ENCODE measurements at places on chromosomes 6 and 20.

GRCh38 chr6:40552941-40553340 is 34.2 kb downstream of the LRFN2 start:
- DNase-seq = no peak

GRCh38 chr6:143087856-143088255 is 27.2 kb downstream of the AIG1 start:
- no peak for DNase-seq

DNA sequence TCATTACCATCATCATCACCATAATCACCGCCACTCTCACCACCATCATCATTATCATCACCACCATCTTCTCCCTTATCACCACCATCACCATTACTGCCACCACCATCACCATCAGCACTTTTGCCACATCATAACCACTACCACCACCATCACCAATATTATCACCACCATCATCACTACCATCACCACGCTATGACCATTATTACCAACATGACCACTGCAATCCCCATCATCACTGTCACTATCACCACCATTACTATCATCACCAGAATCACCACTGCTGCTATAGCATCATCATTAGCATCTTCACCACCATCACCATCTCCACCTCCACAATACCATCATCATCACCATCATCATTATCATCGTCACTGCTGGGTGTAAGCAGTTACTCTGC is 25.6 kb downstream of the CST1 start:
- DNase-seq = no peak

- DNase-seq = no peak
Measured at GRCh38 chr6:39055661-39056060, 7.1 kb downstream of the GLP1R start.

- DNase-seq = no peak
Measured at GRCh38 chr6:88378639-88379038, 212.5 kb upstream of the CNR1 start.

GRCh38 chr6:72534236-72534635 is 87.6 kb upstream of the KCNQ5 start:
- DNase-seq = no peak

DNA sequence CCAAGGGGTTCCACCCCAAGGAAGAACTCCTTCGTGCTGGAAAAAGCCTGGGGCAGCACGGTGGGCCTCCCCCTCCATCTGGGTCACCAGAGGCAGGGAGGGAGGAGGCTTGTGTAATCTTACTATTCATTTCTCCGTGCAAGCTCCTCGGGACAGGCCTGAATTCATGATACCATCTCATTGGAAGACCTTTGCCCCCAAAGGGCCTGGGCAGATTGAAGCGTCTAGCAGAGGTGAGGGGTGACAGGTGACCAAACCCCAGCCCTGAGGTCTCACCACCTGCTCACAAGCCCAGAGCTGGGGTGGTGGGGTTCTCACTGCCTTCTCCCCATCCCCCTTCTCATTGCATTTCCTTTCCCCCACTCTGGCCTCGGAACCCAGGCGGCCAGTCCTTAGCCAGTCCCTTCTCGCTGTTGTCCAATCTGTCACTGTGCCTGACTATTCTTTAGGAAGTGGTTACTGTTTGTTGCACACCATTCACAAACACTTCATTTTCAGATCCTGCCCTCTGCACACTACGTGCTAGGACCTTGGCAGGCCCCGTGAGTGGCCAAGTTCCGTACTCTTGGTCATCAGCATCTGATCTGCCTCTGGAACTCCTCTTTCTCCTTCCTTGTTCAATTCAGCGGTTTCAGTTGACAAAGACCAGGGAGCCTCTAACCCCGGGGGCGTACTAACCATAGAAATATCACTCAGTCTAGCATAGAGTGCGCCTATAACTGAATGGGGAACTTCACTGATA is 137.1 kb downstream of the LY86 start:
- no peak for DNase-seq

DNA sequence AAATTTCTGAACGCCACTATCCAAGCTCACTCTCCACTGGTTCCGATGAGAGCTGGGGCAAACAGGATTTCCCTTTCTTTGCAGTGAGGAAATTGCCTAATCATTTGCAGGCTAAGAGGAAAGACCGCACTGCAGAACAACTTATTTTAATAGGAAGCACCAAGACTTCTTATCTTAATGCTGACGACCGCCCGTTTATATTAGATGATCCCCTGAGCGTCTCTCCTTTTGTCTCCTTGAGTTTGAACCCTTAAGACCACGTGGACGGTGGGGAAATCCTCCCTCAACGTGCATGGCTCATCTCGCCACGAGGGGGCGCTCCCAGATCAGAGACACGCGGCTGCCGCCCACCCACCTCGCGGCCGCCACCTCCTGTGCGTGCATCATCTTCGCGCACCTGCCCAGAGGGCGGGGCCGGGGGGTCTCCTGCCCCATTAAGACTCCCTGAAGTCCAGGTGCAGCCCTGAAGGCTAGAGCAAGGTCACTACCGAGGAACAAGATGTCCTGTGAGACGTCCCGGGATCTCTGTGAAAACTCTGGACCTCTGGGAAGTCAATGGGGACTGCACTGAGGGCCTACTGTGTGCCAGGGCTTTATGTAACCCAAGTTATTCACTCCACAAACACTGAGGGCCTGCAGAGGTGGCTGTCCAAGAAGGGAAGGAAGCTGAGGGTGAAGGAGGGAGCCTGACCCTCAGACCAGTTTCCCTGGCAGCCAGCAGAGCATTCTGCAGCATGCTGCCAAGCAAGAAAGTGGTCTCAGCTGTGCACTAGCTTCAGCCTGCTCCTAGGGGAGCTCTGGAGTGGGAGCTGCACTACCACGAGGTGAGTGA is 28.1 kb downstream of the PDYN start:
- peak; percentile 63 for DNase-seq

DNA sequence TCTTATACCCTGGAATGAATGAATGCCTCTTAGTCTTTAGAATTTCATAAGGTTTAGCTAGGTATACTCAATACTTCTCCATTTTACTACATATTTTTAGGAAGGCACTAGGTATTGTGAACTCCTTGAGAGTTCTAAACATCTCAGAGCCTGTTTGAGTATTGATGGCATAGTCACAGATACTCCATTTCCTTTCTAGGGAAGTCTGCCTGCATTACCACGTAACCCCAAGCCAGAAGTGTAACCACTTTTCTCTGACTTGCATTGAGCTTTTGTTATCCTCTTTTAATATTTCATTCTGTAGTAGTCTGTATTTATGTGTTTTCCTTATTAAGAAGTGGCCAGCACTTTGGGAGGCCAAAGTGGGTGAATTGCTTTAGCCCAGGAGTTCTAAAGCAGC is 12.2 kb downstream of the TOP1 start:
- no peak for DNase-seq

DNA sequence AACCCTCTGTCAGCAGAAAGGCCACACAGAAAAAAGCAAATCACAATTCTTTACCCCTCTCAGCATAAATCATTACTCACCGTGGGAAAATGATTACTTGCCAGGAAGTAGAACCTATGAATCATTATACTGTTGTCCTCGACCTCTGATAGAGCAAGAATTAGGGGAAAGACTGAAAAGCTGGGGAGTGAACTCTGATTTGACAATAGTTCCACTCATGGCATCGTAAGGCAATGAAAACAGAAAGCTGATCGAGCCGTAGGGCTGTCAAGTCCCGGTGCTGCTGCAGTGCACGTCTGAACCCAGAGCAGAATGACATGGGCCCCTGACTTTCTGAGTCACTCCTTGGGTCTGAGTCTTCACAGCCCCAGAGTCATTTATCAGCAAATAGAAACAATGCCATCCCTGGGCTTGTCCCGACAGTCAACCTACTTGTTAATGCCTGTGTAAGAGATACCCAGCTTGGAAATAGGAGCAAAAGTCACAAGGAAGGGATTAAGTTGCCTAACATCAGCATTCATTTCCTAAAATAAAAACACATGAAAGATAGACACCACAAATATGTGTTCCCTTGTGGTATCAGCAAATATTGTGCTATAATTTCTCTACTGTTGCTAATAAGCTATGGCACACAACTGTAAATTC is 224.8 kb upstream of the MARCKS start:
- no peak for DNase-seq

- DNase-seq = no peak
Measured at GRCh38 chr6:159359581-159360297, 190.5 kb downstream of the FNDC1 start.

DNA sequence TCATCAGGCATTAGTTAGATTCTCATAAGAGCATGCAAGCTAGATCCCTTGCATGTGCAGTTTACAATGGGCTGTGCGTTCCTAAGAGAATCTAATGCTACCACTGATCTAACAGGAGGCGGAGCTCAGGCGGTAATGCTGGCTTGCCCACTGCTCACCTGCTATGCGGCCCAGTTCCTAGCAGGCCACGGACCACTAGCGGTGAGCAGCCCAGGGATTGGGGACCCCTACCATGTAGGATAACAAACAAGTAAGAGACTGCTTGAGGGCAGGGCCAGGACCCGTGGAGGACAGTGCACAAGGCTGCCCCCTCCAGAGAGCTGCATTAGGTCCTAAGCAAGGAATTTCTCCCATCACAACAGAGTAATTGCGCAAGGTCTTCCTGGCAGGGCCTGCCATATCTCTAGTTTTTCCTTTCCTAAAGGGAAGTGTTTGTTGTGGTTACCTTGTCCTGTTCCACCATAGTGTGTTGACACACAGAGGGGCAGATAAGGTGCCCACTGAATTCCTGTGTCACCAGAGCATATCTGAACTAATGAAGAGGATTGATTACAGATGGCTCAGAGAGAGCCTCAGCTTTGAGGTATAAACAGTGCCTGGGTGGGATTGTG is 58.0 kb downstream of the PACRG start:
- DNase-seq = no peak

DNA sequence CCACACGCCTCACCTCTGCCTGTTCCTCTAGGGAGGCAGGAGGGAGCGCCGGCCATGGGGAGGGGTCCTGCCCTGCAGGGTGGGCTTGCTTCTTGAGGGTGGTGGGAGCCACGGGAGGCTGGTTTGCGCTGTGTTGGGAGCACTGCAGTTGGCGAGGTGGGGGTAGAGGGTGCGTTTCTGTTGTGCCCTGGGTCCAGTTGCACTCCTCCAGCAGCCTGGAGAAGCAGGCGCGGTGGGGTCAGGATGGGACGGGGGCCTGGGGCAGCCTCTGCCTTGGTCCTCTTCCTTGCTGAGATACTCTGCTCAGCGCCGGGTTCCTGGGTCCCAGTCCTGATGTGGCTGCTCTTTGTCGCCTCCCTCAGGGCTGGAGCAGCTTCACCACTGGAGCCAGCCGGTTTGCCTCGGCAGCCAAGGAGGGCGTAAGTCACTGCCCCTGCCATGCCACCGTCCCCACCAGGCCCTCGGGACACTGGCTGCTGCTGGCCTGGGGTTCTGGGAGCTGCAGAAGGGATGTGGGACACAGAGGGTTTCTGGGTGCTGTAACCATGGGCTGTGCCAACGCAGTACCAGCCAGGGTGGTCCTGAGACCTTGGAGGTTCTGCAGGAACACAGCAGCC is 8.4 kb downstream of the ARFGAP1 start:
- no peak for DNase-seq

- DNase-seq = no peak
Measured at GRCh38 chr6:45514454-45515230, 136.9 kb upstream of the SUPT3H start.

DNA sequence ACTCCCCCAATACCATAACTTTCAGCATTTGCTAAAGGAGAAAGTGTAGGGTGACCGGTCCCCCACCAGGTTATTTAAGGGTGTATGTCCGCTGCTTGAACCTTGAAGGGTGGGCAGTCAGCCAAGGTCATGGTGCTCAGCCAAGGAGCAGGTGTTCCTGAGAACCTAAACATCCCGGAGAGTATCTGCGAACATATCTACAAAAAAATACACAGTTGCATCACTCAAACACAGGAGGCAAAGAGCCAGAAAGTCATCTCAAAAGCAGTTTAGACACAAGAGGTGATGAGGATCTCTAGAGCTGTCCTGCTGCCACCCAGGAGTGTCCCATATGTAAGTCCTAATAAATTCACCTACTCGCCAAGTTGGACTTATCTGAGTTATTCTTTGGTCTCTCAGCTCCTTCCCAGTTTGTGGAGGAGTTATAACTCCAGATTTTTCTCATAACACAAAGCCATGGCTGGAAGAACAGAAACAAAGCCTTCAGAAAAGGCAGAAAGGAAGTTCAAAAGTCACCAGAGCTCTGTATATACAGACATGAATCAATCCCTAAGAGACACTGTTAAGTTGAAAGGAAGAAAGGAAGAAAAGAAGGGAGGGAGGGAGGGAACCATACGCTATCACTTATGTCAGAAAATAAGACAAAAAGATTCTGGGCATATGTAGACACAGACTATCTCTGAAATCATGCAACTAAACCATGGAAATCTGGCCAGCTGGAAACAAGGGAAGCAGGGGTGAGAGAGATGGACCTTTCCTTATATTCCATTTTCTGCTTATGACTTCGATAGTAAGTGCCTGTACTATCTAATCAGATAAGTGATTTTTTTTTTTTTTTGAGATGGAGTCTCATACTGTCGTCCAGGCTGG is 11.3 kb downstream of the MBOAT1 start:
- DNase-seq = no peak

DNA sequence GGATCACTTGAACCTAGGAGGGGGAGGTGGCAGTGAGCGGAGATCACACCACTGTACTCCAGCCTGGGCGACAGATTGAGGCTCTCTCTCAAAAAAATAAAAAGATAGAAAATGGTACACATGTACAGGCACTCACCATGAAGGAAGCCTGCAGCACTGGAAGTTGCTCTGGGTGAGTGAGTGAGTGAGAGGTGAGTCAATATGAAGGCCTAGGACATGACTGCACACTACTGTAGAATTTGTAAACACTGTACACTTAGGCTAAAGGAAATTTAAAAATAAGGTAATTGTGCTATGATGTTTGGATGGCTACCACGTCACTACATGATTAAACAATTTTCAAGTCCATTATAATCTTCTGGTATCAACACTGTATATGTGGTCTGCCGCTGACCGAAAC is 216.2 kb downstream of the FOXC1 start:
- no peak for DNase-seq

DNA sequence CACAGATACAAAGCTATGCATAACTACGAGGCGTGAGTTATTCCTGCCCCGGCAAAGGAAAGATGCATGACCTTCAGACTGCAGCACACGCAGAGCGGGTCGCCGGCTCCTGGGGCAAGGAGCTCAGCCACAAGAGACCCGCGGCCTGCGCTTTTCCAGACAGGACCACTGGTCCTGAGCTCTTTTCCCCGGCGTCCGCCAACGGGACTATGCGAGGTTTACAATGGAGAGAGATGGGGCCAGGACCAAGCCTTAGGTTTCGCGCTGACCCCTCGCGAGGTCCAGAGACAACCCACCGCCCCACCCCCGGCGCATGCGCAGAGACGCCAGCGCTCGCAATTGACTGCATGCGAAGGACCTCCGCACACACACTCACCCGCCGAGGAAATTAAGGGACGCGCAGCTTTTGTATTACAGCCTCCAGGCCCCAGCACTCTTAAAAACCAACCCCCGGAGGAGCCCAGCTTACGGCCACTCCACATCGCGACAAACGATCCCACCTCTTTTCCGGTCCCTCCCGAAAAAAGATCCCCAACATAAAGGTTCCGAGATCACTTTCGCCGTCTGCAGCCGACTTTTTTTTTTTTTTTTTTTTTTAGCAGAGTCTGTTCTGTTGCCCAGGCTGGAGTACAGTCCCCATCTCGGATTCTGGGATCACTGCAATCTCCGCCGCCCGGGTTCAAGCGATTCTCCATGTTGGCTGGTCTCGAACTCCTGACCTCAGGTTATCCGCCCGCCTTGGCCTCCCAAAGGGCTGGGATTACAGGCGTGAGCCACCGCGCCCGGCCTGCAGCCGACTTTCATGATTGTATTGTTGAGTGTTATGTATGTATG is at the start of gene COQ3:
COQ3 (minus strand) TSS at position 498 of the 834 bp plus-strand sequence; CDS start at position 482, 16 bp downstream.
- DNase-seq = peak; percentile 46

All from activated CD4-positive, alpha-beta T cell treated with anti-CD3 and anti-CD28 coated beads for 1 hour (primary cell).